Activated CD4-positive, alpha-beta memory T cell treated with anti-CD3 and anti-CD28 coated beads for 36 hours (primary cell): ENCODE measurements at places on chromosomes 12 and 14. TPM values are rescaled to one million over a fixed set of nuclear protein-coding genes. Genes with fewer than 3 reads are reported as not detected.
A peak's percentile ranks its signal among the peaks of the same experiment; 100 is the strongest.

TAS2R13 gene
- total RNA-seq = not detected

RASSF8 gene
- total RNA-seq = 0.26 TPM

SCN8A gene
- total RNA-seq = 0.64 TPM

DNA sequence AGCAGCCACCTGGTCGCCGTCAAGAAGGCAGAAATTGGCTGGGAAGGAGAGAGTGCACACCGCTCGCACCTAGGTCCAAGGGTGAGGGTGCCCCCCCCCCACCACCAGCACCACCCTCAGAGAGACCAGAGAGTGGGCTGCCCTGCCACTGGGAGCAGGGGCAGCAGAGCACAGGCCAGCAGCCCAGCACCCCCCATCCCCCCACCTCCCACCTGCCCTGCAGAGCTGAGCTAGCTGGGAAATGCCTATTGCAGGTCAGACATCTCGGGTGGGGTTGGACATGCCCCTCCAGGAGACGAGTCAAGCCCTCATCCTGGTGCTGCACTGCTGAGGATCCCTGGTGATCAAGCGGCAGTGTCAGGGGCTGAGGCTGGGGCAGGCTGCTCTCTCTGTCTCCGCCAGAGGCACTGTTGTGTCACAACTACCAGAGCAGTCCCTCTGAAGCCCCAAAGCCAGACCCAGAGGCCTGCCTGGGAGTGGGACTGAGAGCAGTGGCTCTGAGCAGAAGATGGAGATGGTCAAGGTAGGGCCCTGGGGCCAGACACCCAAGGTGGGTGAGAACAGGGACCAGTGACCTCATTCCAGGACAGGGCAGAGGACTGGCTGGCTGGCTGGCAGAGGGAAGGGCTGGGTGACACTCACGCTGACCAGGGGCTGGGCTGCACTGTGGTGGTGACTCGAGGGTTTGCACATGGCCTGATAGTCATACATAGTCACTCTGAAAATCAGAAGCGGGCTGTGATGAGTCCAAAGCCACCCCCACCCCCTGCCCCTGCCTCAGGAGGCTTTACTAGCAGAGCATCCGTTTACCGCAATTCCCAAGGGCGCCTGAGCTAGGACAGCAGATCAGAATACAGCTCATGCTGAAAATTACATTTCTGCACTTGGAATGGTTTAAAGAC lies 19.7 kb upstream of the LRTM2 start:
- no peak for DNase-seq

- DNase-seq = no peak
Observed at GRCh38 chr14:39005044-39005880, 97.8 kb downstream of the SEC23A start.

- DNase-seq = no peak
Observed at GRCh38 chr12:122846622-122847515, 11.6 kb downstream of the HIP1R start.

GRCh38 chr12:96752211-96752610 lies 154.8 kb upstream of the NEDD1 start:
- DNase-seq = no peak

GRCh38 chr12:125185740-125186470 lies 120.7 kb downstream of the AACS start:
- peak; percentile 61 for DNase-seq

DNA sequence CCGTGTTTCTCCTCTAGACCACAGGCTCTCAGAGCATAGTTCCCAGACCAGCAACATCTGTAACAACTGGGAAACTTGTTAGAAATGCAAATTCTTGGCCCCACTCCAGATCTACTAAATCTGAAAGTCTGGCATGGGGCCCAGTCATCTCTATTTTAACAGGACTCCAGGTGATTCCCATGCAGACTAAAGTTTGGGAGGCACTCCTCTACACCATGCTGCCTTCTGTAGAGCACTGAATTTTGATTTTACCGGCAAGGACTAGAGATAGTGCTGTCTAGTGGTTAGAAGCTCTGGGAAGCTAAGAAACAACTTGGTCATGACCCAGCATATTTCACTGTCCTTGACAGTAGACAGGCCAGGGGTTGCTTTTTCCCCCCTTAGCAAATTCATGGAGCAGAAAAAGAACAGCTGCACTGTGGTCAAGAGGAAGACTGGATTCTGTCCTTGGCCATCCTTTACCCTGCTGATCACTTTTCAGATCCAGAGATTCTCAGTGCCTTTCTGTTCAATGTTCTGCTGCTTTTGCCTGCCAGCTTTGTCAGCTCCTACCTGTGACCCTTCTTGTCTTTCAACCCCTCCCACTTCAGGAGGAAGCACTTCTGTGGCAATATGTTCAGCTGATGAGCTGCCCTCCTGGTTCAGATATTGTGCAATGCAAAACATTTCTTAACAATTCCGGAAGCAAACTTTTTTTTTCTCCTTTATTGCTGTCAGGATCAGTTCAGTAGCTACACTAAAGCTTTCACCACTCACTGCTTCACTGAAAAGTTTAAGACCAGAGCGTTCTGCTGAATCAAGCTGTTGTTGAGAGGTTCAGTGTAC lies 133.8 kb upstream of the NUDT4 start:
- DNase-seq = peak; percentile 18

GRCh38 chr14:73234586-73235394 lies 2.5 kb upstream of the PAPLN start:
- no peak for DNase-seq
